ENCODE measurements at places on chromosomes 7 and 10.

DNA sequence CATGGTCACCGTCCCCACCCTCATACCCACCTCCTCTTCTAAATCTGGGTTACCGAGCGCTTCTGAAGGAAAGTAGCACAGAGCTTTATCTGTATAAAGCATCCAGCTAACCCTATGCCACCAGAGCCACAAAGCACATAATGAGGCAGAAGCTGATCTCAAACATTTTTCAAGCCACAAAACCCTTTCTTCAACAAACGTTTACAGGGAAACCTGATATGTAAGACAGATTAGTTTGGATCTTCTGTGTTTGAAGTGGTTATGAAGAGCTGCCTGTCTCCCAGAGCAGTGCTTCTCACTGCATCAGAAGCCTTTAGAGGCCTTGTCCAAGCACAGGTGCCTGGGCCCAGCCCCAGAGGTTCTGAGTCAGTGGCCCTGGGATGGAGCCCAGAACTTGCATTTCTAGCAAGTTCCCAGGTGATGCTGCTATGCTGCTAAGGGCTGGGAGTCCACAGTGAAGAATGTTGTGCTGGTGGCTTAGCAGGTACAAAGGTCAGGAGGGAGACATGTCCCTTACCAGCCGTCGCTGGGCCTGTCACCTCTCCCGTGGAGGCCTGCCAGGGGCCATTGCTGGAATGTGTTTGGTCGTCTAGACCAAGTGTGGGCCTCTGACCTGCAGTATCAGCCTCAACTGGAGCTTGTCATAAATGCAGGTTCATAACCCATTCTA lies 90.4 kb downstream of the TAF3 start:
- H3K4me3 ChIP-seq = no peak overlapping the region
- H3K27ac ChIP-seq = no peak overlapping the region
- DNase-seq = no peak
- H3K4me1 ChIP-seq = peaks cover 71% of the 10 kb centered on the region
- H3K27me3 ChIP-seq = no peaks in the 10 kb centered on the region

- H3K4me1 ChIP-seq = no peaks in the 10 kb centered on the region
- H3K27ac ChIP-seq = no peak overlapping the region
- no peaks in the 10 kb centered on the region for H3K36me3 ChIP-seq
- DNase-seq = no peak
- H3K4me3 ChIP-seq = no peak overlapping the region
These were observed 20.0 kb downstream of the NEURL1 start for GRCh38 chr10:103513380-103514060.

- DNase-seq = no peak
- H3K27ac ChIP-seq = no peak overlapping the region
These were observed 185.3 kb downstream of the WDR11 start for GRCh38 chr10:121036431-121036830.

GRCh38 chr7:78370936-78371335 lies 572.4 kb downstream of the PHTF2 start:
- no peak overlapping the region for H3K27ac ChIP-seq
- no peaks in the 10 kb centered on the region for H3K27me3 ChIP-seq
- no peaks in the 10 kb centered on the region for H3K4me1 ChIP-seq
- no peak overlapping the region for H3K4me3 ChIP-seq
- no peaks in the 10 kb centered on the region for H3K36me3 ChIP-seq

DNA sequence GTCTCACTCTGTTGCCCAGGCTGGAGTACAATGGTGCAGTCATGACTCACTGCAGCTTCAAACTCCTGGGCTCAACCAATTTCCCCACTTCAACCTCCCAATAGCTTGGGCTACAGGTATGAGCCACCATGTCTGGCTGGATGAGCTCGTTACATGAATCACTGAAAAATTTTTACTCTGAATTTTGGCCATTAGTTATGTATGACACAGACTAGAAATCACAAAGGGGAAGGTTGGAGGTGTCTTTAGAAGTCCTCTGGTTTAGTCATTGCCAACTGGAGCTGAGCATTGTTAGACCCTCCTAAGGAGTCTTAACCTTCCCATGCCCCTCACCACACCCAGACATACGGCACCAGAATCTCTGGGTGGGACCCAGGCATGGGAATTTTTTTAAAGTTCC lies 34.7 kb downstream of the SVIL start:
- no peak overlapping the region for H3K27ac ChIP-seq
- no peak overlapping the region for H3K4me3 ChIP-seq
- no peaks in the 10 kb centered on the region for H3K36me3 ChIP-seq
- no peak for DNase-seq
- H3K27me3 ChIP-seq = no peaks in the 10 kb centered on the region

- H3K4me1 ChIP-seq = peaks cover 18% of the 10 kb centered on the region
- H3K27me3 ChIP-seq = no peaks in the 10 kb centered on the region
- DNase-seq = no peak
- no peak overlapping the region for H3K27ac ChIP-seq
- H3K36me3 ChIP-seq = no peaks in the 10 kb centered on the region
These were observed 39.9 kb downstream of the CYTH3 start for GRCh38 chr7:6232534-6232933.

GRCh38 chr10:63618552-63618951 lies 97.4 kb downstream of the REEP3 start:
- no peaks in the 10 kb centered on the region for H3K4me1 ChIP-seq
- no peaks in the 10 kb centered on the region for H3K27me3 ChIP-seq
- no peaks in the 10 kb centered on the region for H3K36me3 ChIP-seq
- DNase-seq = no peak
- no peak overlapping the region for H3K27ac ChIP-seq

GRCh38 chr7:82376739-82377138 lies 66.8 kb downstream of the CACNA2D1 start:
- no peak overlapping the region for H3K4me3 ChIP-seq
- no peak for DNase-seq
- peaks cover 16% of the 10 kb centered on the region for H3K27me3 ChIP-seq
- H3K4me1 ChIP-seq = no peaks in the 10 kb centered on the region
- no peaks in the 10 kb centered on the region for H3K36me3 ChIP-seq

DNA sequence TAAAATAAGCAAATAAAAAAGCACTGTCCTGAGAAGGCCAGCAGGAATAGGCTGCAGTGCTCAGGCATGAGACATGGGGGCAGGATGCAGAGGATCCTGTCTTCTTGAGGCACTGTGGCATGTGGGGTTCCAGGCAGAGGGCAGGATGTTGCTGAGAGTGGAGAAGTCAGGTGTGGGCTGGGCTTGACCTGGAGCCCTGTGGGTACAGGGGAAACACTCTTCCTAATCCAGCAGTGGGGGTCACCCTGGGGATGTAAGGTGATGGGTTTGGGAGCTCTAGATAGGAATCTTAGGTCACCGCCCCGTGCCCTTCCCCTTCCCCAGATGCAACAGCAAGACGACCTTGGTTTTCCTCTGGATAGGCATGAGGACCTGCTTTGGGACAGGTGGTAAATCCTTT lies 13.6 kb downstream of the SUMF2 start:
- no peaks in the 10 kb centered on the region for H3K27me3 ChIP-seq
- H3K4me3 ChIP-seq = no peak overlapping the region
- no peak overlapping the region for H3K27ac ChIP-seq
- H3K36me3 ChIP-seq = no peaks in the 10 kb centered on the region
- no peak for DNase-seq

DNA sequence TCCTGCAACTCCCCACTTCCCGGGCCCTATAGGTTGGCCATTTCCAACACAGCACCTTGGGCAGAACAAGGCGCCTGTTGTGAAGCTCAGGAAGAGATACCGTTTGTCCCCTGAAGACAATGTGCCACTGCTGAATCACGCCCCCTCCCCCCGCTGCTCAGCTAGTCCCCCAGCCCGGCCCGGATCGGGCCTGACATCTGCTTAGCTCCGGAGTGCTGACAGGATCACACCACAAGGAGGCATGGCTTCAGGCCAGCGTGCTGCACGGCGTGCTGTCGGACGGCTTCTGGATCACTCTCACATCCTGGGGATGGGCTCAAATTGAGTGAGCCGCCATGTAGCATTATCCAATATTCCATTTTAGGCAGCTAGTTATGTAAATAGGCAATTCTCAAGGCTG lies 62.1 kb upstream of the EFCAB10 start:
- H3K36me3 ChIP-seq = no peaks in the 10 kb centered on the region
- H3K4me1 ChIP-seq = peaks cover 6% of the 10 kb centered on the region
- H3K27me3 ChIP-seq = no peaks in the 10 kb centered on the region
- H3K27ac ChIP-seq = no peak overlapping the region
- no peak overlapping the region for H3K4me3 ChIP-seq

DNA sequence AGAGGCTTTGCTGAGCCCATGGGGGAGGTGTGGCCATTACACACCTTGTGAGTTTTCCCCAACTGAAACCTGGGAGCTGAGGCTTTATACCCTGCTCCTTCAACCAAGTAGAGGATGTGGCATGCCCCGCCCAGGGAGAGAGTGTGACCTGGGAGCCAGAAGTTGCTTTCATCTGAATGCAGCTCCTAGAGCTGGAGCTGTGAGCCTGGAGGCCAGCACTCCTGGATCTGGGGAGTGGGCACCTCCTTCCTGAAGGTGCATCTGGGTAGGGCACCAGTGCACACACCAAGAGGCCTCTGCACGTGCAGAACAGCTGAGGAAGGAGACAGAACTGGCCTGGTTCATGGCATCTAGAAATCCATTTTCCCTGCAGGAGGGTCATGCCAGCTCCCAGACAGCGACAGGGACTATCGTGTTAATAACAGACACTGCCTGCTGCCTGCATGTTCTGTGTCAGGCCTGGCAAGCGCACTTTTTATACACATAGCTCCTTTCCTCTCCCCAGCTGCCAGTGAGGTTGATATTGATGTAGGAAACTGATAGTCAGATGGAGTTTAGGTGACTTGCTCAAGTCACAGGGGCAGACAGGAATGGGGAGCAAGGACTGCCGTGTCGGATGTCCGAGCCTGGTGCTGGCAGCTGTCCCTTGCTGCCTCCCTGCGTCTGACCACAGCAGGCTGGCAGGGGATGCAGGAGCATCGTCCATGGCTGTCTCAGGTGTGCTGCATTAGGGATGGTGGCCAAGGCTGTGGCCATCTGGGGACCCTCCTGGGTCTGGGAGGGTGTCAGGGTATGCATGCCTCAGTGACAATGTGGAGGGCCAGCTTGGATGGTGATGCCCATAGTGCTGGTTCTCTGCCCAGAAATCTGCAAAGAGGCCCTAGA lies 189.9 kb upstream of the CXCL12 start:
- no peaks in the 10 kb centered on the region for H3K36me3 ChIP-seq
- DNase-seq = no peak
- H3K27ac ChIP-seq = no peak overlapping the region
- no peaks in the 10 kb centered on the region for H3K27me3 ChIP-seq

- no peak for DNase-seq
- H3K4me3 ChIP-seq = no peak overlapping the region
- H3K27me3 ChIP-seq = peaks cover 11% of the 10 kb centered on the region
- H3K4me1 ChIP-seq = no peaks in the 10 kb centered on the region
These were observed 25.8 kb downstream of the AQP1 start for GRCh38 chr7:30937416-30937815.

GRCh38 chr7:101094376-101094775 lies 9.1 kb downstream of the TRIM56 start:
- no peaks in the 10 kb centered on the region for H3K27me3 ChIP-seq
- no peak overlapping the region for H3K27ac ChIP-seq
- no peak overlapping the region for H3K4me3 ChIP-seq
- peaks cover 35% of the 10 kb centered on the region for H3K36me3 ChIP-seq

- no peak for DNase-seq
- no peaks in the 10 kb centered on the region for H3K27me3 ChIP-seq
- H3K27ac ChIP-seq = no peak overlapping the region
- H3K4me3 ChIP-seq = no peak overlapping the region
- H3K36me3 ChIP-seq = peaks cover 65% of the 10 kb centered on the region
- peaks cover 6% of the 10 kb centered on the region for H3K4me1 ChIP-seq
These were observed 33.1 kb downstream of the NUB1 start for GRCh38 chr7:151374726-151375125.

DNA sequence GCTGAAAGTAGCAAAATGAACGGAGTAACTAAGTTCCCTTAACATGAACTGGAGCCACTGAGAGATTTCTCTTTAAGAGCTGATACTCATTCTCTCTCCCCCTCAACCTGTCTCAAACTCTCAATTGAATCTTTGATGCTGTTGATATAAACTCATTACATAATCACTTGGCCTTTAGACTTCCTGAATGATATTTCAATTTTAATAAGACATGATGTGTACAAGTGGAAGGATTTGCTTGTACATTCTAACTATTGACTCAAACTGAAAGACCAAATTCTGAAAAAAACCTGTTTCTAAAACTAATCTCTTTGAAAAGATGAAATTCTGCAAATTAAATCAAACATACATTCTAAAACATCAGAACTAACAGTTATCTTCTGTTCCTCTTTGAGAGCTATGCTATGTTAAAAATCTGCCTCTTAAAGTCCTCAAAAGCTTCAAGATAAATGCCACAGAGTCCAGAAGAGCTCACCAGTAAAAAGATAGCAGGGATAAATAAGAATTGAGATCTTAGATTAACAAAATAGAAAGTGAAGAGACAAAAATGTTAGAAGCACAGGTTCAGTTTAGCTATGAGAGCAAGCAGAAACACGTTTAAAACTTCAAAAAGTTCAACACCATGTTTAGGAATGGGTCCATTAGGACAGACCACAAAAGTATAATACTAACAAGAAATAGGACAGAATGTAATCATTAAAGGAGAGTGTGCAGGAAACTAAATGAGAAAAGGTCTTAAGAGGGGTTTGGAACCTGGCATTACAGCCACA lies 46.1 kb downstream of the TNPO3 start:
- H3K36me3 ChIP-seq = peaks cover 14% of the 10 kb centered on the region
- H3K27ac ChIP-seq = no peak overlapping the region
- no peaks in the 10 kb centered on the region for H3K27me3 ChIP-seq
- no peak overlapping the region for H3K4me3 ChIP-seq

DNA sequence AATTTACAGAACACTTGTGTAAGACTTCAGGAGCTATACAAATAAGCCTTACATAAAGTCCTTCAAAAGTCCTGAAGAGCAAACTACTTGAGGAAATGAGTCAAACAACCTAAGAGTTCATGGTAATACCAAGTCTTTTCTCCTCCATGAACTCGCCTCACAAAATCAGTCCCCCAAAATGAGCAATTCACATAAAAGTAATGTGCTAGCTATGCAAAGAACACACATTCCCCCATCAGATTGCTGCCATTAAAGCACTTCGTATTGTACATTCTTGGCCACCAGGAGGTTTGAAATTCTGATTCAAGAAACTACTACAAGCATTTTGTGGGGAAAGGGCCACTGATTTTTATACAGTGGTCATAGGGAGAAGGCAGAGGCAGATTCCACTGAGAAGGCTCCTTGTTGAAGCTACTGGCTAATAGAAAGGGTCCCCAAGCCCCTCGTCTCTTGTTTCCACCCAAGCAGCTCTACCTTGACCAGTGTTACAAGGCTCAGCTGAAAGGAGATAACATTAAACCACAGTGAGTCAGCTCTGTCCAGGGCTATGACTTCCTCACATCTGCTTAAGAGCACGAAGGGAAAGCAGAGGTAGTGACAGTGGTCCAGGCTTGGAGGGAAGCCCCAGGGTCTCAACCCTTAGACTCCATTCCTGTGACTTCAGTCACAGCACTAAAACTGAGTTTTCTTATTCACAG lies 115.2 kb upstream of the CDK1 start:
- H3K36me3 ChIP-seq = no peaks in the 10 kb centered on the region
- no peak overlapping the region for H3K27ac ChIP-seq
- DNase-seq = no peak
- no peak overlapping the region for H3K4me3 ChIP-seq

GRCh38 chr7:104962781-104963180 lies 51.2 kb upstream of the KMT2E start:
- no peak for DNase-seq
- H3K4me3 ChIP-seq = no peak overlapping the region
- no peaks in the 10 kb centered on the region for H3K27me3 ChIP-seq
- peaks cover 2% of the 10 kb centered on the region for H3K36me3 ChIP-seq
- H3K27ac ChIP-seq = peak overlapping the region; percentile 7
